HS-27A (cell line): ENCODE measurements at places on chromosomes 2 and 18.
A peak's percentile ranks its signal among the peaks of the same experiment; 100 is the strongest.

DNA sequence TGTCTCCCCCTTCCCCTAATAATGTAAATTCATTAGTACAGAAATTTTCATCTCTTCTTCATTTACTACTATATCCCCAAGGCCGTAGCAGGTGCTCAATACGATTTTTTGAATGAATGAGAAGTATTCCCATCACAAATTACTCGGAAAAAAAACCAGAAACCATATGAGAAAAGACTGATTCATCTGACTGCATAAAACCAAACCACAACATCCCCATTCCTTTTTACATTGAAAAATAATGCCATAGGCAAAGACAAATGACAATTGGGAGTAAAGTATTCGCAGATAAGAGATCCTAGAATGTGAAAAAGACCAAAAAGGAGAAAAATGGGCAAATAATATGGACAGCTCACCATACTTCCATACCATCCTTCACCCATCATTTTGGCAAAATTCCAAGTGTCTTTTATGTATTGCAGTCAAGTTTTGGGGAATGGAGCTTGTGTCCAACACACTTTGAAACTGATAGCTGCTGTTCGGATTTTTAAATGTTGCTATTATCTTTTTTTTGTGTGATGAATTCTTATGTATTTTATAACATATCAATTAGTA, 1.5 kb downstream of the ZC3H8 start:
- no peak for DNase-seq

DNA sequence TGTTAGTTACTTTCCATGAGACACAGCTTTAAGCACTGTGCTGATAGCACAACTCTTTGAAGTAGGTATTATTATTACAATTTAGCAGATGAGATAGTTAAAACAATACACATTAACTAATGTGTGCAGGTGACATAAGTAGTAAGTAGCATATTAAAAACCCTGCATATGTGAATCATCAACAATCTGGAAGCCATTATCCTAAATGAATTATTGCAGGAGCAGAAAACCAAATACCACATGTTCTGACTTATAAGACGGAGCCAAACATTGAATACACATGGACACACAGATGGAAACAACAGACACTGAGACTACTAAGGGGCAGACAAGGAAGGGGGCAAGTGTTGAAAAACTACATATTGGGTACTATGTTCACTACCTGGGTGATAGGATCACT, 300.3 kb upstream of the GULP1 start:
- no peak for DNase-seq

DNA sequence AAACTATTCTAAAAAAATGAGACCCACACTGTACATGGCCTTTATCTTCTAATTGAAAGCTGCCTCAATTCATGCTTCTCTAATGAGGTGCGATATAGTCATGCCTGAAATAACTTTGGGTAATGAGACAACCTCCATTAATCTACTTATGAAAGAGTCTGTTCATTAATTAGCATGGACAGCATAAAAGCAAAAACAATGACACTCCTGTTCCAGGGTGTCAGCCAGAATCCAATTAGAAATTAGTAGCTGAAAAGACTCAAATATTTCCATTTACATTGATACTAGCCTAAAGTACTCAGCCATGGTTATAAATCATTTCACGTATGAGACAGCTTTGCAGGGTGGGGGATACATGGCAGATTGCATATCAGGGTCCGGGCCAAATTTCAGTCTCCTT, 288.7 kb downstream of the AKAIN1 start:
- DNase-seq, result no peak

GRCh38 chr2:31255911-31256571, 22.1 kb downstream of the EHD3 start:
- DNase-seq, result no peak

DNA sequence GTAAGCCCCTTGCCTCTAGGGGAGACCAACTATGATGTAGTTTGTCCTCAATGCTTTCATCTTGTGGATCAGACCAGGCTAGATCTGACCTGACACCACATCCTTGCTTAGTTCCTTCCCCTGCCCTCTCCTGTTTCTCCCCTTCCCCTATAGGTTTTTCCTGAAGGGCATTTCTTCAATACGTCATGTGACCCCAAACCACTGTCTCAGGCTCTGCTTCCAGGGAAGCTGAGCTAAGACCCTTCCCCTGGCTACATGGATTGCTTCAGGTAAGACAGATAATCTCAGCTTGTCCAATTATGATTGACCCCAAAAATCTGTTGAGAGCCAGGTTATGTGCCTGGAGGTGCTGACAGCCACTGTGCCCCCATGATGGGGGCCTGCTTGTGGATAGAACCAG, 22.6 kb upstream of the TTL start:
- DNase-seq, result no peak

DNA sequence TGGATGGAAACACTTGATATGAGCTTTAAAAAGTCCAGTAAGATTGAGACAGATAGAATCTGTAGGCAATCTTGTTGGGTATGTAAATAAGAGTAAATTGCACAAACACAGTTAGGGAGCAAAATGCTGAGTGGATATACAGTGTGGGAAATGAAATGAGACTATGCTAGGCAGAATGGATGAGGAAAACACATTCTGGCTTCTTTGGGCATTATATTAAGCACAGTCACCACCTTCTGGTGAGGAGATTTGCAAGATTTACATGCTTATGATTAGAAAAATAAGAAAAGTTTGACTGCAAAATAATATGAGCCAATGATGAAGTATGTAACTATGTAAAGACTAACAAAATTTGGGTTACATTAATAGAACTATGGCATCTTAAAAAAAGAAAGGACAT, 2165.0 kb upstream of the CELF4 start:
- DNase-seq, result no peak

DNA sequence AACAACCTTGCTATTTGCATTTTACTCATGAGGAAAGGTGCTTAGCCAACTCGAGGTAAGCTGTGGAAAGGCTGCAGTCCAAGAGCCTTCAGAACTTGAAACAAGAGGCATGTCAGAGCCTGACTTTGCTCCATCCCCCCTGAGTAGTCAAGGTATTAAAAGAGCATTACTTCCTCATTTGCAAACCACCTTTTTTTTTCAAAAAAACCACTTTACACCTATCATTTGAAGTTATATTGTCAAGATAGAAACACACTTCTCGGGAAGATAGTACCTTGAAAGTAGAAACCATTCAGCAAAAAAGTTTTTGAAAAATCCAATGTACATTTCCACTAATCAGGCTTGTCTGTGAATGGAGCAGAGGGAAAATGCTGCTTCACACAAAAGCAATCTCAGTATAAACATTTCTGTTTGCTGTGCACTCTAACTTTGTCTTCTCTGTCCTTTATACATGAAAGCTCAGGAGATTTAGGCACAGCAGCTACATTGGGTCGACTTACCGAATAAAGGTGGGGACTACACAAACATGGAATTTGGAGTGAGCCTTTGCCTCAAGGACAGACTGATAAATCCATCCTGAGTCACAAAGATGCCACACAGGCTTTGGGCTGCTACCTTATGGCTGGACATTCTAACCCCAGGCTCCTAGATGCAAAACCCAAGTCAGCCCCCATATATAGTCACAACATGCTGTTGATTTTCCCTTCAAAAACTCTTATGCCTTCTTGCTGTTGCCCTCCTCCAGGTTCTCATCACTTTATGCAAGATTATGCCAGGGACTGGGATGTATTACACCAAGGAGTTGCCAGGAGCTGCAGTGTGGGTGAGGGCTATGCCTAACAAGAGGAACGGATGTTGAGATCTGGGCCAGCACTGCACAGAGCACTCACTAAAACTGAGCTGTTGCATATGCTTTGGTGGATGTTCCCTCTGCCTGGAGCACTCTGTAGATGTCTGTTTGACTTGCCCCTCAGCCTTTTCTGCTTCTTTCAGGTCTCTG, 41.4 kb upstream of the EML4 start:
- DNase-seq, result no peak

GRCh38 chr18:68438983-68439382, 275.9 kb downstream of the TMX3 start:
- no peak for DNase-seq

- DNase-seq, result no peak
Observed at GRCh38 chr2:236572482-236572881, 2.9 kb downstream of the ACKR3 start.

DNA sequence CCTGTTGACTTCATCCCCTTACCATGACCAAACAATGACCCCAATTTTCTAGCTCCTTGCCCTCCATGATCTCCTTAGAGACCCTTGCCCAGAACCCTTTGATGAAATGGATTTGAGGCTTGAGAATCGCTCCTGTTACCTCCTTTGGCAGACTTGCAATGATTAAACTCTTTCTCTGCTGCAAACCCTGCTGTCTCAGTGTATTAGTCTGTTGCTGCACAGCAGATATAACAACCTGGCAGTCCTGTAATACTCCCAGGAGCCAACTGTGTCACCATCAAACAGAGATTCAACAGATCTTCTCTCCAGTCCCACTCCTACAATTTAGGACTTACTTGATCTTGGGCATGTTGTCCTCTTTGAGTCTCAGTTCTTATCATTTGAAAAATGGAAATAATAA, 242.9 kb downstream of the HRH4 start:
- DNase-seq, result no peak

- no peak for DNase-seq
Observed at GRCh38 chr2:226782092-226782713, 17.4 kb downstream of the IRS1 start.

- no peak for DNase-seq
Observed at GRCh38 chr2:12960671-12961070, 243.9 kb downstream of the TRIB2 start.

GRCh38 chr2:70069049-70069448, 18.2 kb upstream of the PCBP1 start:
- no peak for DNase-seq

DNA sequence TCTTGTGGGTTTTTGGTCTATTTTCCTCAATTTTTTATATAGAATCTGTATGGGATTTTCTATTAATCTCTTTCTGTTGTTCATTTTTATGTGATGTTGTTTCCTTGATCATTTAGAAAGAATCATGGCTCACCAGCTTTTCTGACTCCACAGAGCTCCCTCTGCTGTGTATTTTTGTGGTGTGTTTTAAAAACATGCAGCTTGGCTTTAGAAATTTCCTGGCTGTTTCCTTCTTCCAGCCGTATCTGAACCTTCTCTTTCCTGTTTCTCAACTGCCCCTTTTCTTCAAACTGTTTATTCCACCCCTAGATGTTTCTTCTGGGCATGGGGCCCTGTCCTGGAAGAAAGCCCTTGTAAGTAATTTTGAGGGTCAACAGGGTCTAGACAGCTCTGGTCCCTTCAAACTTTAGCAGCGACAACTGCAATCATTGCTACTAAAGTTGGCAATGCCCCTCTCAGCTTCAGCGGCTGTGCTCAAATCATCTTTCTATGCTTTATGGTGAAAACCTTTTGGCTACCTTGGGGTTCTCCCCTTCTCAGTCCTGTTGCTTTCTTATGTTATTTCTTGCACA, 17.6 kb upstream of the COPS8 start:
- DNase-seq, result no peak

DNA sequence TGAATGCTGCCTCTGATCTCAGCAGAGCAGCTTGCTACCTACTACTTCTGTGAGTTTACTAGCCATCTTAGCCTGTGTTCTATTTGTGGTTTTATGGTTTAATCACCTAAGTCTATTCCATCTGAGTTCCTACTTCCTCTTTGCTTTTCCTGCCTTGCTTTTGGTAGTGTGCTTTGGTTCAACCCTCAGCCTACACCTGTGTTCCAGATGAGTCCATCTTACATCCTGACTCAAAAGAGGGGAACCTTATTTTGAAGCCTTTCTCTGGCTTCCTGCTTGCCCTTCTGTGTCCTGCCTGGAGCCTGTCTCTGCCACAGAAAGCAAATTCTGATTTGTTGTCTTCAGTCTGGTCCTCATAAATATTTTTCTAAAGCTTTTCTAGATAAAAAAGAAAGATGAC, 530.3 kb upstream of the MEX3C start:
- DNase-seq, result no peak

- peak; percentile 51 for DNase-seq
Observed at GRCh38 chr2:118386641-118387302, 298.5 kb downstream of the INSIG2 start.

- no peak for DNase-seq
Observed at GRCh38 chr2:27275211-27276150, at the start of gene DNAJC5G. TSS of gene DNAJC5G (plus strand) at chr2:27275433. CDS start at chr2:27276729, 1,296 bp downstream.

GRCh38 chr2:174835797-174836255, 71.6 kb upstream of the CHRNA1 start:
- DNase-seq, result peak; percentile 5

DNA sequence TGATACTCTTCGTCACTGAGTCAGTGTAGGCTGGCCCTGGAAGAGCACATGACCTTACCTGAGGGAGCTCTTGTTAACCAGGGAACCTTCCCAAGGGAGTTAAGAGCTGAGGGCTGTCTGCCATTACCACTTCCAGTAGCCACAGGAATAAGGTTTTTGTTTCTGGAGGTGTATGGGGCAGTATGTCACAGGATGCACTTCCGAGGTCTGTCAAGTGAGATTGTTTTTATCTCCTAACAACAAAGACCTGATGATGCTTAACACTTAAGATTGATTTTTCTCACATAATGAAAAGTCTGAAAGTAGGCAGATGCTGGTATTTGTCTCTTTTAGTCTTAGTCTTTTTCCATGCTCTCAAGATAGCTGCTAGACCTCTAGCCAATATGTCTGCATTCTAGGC, 41.8 kb downstream of the PSMA8 start:
- DNase-seq, result no peak

- no peak for DNase-seq
Observed at GRCh38 chr2:138564586-138565229, 63.1 kb downstream of the SPOPL start.

DNA sequence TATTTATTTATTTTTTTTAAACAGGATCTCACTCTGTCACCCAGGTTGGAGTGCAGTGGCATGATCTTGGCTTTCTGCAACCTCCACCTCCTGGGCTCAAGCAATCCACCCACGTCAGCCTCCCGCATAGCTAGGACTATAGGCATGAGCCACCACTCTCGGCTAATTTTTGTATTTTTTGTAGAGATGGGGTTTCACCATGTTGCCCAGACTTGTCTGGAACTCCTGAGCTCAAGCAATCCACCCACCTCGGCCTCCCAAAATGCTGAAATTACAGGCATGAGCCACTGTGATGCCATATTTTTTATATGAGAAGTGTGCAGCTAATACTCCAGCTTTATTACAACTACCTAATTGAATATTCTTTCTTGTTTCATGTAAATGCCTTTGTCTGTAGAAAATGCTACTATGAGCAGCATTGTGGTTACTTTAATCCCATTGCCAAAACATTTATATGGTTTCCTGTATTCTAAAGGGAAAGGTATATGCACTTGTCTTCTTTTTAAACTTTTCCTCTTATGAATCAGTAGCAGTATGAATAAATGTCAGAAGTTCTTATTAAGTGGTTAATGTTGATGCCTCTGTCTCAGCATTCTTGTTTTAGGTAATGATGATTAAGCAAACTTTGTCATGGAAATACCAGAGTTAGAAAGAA, 9.5 kb upstream of the BCL2L11 start:
- no peak for DNase-seq

- no peak for DNase-seq
Observed at GRCh38 chr2:172216477-172216876, 113.8 kb upstream of the DLX2 start.

DNA sequence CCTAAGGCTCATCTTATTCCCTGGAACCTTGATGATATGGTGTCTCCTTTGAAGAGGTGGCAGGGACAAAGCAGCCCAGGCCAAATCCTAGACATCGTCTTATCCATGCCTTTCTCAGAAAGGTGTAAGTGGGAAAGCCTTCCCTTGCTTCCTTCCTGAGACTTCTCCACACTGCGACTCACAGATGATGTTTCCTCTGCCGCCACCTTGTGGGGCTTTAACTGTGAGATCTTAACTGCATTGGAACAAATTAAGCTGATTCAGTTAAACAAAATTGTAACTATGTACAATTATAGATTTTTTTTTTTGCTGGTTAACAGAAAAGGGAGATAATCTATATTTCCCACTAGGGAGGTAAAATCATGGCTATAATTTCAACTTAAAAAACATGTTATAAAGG, 10.0 kb upstream of the GCA start:
- DNase-seq, result no peak

- peak; percentile 29 for DNase-seq
Observed at GRCh38 chr2:118492335-118492734, 355.1 kb downstream of the EN1 start.
